Globus pallidus (tissue), 1 donor: ENCODE measurements at places on chromosomes 11 and 22.

- DNase-seq, result no peak
Measured at GRCh38 chr22:38869663-38870062, 2.4 kb downstream of the CBX6 start.

- DNase-seq, result peak; percentile 81
Measured at GRCh38 chr11:121929581-121929980, 186.4 kb downstream of the BLID start.

GRCh38 chr22:40176921-40177737 lies 596 bp upstream of the TNRC6B start:
- DNase-seq, result no peak

GRCh38 chr22:26548984-26549383 lies 36.7 kb upstream of the TFIP11 start:
- no peak for DNase-seq

GRCh38 chr11:34238533-34238932 lies 119.3 kb downstream of the ABTB2 start:
- DNase-seq, result no peak
